Cortex of kidney (tissue), 1 donor: ENCODE measurements at places on chromosomes 2 and 18.

DNA sequence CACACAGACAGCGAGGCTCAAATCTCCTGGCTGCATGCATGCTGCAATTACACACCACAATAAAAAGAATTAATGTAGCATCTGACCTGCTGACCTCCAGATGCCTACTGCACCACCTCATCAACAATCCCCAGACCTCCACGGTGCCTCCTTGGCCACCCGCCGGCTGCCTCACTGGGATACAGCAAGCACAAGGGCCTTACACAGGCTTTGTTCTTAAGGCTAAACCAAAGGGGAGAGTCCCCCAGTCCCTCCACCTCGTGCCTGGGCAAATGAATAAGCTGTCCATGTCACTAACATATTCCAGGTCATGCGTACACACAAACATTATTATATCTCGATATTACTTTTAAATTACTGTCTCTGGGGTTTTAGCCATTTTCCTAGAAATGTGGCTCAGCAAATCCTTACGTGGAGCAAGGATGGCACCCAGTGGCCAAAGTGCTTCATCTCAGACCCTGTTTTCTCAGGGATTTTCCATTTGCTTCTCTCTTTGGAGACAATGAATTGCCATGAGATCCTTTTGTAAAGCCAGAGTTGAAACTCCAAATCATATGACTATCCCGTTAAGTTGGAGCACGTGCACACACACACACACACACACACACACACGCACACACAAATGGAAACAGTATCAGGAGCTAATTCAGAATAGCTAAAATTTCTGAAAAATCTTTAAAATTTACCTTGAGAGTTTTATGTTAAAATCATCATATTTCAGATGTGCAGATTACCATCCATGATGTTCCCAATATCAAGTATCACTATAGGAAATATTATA, 313.8 kb downstream of the PDE11A start:
- DNase-seq: no peak

DNA sequence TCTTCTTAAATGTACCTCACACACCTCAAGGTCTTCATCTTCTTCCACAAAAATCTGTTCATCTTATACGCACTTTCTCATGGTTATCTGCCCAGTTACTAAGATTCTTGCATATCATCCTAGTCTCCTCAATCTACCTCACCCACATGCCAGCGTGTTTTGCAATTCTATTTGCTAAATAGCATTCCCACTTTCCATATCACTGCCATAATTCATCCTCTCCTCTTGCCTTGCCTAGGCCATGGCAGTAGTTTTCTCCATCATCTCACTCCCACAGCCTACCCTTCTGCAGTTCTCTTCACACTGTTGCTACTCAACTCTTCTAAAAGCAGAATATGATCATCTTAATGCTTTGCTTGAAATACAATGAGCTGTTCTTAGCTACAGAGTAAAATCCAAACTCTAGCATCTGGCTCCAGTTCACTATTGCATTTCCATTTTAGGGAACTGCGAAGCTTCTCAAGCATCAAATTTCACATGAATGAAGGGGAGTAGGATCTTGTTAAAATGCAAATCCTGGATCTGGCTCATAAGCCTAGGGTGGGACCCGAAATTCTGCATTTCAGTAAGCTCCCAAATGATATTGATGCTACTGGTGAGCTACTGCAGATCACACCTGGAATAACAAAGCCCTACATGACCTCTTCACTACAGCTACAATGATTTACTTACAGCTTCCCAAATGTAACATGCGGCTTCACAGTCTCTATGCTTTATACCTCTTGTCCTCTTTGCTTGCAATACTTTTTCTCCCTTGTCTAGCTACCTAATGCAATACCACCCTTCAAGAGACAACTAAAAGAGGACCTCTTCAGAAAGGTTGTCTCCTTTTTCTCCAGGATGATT, 293.9 kb downstream of the SATB2 start:
- DNase-seq: no peak

GRCh38 chr2:160792837-160793236, 299.2 kb upstream of the RBMS1 start:
- no peak for DNase-seq

- no peak for DNase-seq
Observed at GRCh38 chr2:11129598-11130449, 25.4 kb upstream of the SLC66A3 start.

- no peak for DNase-seq
Observed at GRCh38 chr2:238094438-238095022, 5.6 kb upstream of the ESPNL start.

GRCh38 chr2:235468978-235469655, 24.7 kb upstream of the AGAP1 start:
- no peak for DNase-seq

DNA sequence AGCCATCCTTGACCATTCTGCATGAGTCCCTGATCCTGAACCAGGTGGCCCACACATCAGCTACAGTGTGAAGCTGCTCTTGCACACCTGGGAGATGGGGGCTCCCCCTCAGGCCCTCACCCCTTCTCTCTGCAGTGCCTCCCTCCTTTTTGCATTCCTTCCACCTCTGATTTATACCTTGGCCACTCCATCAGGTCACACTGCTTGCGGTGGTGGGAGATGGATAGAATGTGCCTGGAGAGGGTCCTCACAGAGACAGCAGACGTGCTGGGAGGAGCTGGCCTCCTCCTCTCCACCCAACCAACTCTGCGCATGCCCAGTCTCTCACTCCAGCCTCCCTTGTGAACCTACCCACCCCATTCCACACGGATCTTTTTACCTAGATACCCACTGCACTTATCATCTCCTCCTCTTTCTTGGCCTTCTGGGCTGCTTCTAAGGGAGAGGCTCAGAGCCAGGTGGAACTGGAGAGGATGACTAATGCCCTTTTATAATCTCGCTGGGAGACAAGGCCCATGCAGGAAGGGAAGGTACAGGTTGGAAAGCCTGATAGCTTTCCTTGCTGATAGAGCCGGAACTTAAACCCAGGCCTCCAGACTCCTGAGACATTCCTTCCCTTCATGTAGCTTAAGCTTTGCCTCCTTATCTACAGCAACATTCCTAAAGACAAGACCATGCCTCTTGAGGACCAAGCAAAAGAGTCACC, 205.1 kb downstream of the ZBTB7C start:
- DNase-seq: no peak

GRCh38 chr2:95024960-95025405, 525 bp upstream of the MAL start:
- DNase-seq: no peak

- no peak for DNase-seq
Observed at GRCh38 chr2:7077660-7078267, 160.6 kb downstream of the RNF144A start.

GRCh38 chr2:136233298-136233697, 115.3 kb upstream of the CXCR4 start:
- no peak for DNase-seq

DNA sequence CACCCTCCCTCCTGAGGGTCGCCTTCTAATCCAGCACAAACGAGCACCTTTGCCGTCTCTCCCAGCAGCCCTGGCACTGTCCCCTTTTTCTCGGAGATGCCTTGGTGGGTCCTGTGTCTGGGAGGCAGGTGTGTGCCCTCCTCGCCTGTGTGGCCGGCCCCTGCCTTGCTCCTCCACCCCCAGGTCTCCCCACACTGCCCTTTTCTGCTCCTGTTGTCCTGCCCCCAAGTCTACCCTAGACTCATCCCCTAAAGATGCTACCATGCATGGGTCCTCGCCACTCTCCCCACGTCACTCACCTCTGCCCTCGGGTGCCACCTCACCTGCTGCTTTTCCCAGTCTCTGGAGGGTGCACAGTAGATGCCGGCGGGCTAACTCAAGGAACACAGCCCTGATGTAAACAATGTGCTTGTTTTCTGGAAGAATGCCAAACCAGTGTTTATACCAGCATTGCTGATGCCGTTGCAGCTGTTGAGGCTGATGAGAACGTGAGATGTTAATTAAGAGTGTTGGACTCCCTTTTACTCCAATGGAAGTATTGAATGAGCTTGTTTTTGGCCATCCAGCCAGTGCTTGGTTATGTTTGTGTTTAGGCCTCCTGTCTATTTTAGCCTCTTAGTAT, 223.1 kb downstream of the AGAP1 start:
- DNase-seq: no peak

DNA sequence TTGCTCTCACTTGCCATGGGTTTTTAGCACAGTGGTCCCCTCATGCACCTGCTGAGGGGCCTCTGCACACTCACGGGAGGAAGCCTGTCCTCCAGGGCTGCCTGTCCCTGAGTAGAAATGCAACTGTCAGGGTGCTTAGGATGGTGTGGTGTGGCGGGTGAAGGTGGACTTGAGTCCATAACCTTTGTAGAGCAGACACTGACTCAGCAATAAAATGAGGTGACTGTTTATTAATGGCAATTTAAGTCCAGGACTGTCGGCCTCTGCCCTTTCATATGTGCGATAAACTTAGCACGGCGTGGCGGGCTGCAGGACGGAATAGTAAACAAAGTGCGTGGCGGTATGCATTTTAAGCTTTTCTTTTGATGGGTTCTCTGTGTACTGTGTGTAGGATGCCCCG, 188.2 kb downstream of the LDLRAD4 start:
- no peak for DNase-seq

GRCh38 chr2:120568975-120569268, 166.7 kb upstream of the GLI2 start:
- no peak for DNase-seq

GRCh38 chr2:133086176-133086575, 416.2 kb upstream of the LYPD1 start:
- no peak for DNase-seq

GRCh38 chr18:74708169-74708568, 110.5 kb downstream of the ZNF407 start:
- no peak for DNase-seq

- no peak for DNase-seq
Observed at GRCh38 chr2:13654416-13654815, 937.7 kb downstream of the TRIB2 start.

DNA sequence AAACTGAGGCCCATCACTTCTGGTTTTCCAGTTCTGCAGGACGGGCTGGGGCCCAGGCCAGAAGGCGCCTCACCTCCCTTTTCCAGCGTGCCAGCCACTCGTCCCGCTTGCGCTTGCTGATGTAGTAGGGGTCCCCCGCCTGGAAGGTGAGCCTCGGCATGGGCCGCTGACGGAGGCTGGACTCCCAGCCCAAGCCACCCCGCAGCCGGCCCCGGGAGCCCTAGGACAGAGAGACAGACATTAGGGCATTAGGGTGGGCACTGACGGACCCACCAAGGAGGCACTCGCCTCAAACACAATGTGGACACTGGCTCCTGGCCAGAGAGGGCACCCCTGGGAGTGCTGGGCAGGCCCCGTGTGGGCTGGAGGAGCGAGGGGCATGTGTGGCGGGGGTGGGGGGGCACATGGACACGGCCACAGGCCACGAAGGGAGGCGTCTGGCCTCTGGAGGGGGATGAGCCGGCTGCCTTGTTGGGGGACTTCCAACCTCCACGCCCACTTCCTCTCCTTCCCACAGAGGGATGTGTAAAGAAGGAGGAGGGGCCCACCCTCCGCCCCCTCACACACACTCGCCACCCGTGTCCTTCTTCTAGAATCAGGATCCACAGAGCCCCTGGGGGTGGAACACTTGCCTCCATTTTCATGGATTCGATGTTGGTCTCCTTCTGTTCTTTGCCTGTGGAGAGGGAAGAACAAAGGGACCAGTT, 66.7 kb downstream of the DNMT3A start:
- DNase-seq: no peak

DNA sequence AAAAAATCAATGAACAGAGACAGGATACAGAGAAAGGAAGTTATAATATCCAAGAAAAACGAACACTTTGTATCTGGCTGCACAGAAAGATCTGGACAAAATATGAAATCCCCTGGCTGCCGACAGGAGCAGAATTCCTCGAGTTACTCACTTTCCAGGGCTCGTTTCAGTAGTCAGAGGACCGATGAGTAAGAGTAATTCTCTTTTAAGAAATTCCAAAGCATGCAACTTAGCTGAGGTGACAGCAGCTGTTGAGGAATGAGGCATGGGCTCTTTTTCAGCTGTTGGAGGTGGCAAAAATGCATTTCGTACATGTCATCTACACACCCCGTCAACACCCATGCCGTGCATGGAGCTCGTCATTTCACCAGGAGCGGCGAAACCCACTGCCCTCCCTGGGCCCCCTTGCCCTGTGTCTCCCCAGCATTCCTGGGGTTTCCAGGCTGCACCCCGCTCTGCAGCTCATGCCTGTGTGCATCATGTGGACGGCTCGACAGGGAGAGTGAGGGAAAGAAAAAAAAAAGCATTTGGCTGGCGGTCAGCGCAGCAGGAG, 210.8 kb upstream of the SMIM21 start:
- DNase-seq: no peak

GRCh38 chr2:69652206-69652605, 8.7 kb upstream of the AAK1 start:
- no peak for DNase-seq

GRCh38 chr2:215530191-215530968, 94.5 kb upstream of the FN1 start:
- DNase-seq: no peak

- no peak for DNase-seq
Observed at GRCh38 chr2:167380094-167380493, 491.8 kb downstream of the XIRP2 start.

- DNase-seq: no peak
Observed at GRCh38 chr2:162333968-162334367, 10.0 kb upstream of the GCA start.

DNA sequence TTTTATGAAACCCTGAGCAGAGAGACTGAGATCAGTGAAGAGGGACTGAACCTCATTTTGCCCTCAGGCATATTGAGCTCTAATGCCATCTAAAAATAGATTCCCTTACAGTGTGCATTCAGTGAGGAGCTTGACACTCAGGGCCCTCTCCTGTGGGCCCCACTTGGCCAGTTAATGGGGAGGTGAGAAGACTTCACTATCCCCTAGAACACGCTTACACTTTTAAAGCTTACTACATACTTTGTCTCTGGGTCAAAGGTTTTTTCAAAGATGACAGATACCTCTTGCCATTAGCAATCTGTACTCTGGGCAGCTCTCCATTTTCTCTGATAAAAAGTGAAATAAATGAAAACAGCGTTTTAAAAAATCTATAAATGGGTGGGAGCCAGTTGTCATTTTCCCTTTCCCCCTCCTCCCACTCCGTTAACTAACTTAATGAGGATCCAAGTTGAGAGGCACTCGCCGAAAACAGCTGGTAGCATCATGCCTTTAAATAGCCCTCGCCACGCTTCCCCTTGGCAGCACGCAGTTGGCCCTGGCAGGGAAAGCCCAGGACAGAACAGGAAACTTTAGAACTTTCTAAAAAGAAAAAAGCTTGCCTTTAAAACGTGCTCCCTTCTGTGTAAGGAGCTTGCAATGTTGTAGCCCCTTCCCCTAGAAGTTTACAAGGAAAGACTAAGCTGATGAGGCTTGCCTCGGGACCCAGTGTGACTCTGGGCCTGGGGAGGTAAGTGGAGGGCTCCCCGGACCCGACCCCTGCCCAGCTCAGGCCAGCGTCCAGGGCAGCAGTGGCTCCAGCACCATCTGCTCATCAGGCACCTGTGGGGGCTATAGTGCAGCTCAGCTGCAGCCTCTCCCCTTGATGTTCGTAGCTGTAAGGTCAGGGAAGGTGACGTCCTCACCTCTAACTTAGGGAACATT, 58.8 kb upstream of the FOSL2 start:
- DNase-seq: no peak

GRCh38 chr18:22551536-22552151, 133.9 kb upstream of the CTAGE1 start:
- DNase-seq: no peak
